IPS DF 19.7 (cell line): ENCODE measurements at places on chromosomes 16 and 17.

GRCh38 chr16:89040861-89041570 lies 52.6 kb upstream of the ACSF3 start:
- no peak for DNase-seq

GRCh38 chr16:73025151-73025855 lies 22.6 kb downstream of the ZFHX3 start:
- DNase-seq: no peak

DNA sequence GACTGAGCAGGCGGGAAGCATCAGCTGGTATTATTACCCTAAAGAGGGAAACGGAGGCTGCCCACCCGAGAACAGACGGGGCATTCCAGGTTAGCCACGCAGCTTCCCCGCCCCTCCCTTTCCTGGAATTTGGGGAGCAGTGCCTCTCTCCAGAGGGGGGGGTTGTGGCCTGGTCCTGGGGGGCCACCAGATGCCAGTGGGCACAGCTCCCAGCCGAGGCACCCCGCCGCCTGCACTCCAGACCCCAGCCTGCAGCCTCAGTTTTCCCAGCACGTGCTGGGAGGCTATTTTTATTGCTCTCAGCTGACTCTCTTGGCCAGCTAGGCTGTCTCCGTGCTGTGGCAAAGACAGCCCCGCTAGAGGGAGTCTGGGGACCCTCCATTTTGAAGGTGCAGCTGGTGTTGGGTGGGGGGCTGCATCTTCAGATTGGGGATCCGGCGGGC lies 62.7 kb upstream of the GSE1 start:
- no peak for DNase-seq

GRCh38 chr16:11333702-11334101 lies 11.6 kb upstream of the RMI2 start:
- DNase-seq: no peak

DNA sequence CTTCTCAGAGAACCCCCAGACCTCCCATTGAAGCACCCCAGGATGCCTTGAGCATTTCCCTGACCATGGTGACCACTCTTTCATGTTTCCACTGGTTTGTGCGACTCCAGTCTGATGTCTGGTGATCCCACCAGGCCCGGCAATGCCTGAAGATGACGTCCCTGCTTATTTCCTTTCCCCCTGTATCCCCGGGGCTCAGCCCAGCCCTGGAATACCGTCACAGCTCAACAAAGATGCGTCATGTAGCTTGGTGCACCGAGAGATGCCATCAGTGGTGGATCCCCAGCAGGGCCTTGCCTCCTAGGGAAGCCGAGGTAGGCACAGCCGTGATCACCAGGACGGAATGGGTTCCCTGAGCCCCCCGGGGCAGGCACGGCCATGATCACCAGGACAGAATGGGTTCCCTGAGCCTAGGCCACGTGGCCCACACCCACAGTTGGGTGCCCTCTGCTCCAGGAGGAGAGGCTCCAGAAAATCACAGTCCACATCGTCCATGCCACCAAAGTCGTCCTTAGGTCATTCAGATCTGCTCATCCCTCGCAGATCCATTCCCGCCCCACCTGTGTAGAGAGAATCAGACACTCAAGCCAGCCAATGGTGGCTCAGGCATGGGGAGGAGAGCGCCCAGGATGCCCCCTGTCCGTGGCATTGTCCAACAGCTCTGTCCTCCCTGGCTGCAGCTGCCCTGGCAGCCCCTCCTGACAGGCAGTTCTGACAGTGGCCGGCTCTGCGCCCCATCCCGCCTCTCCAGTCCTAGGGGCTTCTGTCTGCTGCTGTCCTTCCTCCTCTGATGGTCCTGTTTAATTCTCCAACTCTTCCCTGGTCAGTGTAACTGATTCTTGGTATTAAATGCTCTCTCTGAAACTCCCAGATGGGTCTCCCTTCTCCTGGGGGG lies 261.1 kb downstream of the RBFOX3 start:
- DNase-seq: no peak
